NCI-H1694 treated with DMSO at 0.1 percent for 48 hours (cell line): ENCODE measurements at places on chromosomes 3 and 15.

- DNase-seq = no peak
Observed at GRCh38 chr15:79721256-79721655, 175.6 kb downstream of the MTHFS start.

DNA sequence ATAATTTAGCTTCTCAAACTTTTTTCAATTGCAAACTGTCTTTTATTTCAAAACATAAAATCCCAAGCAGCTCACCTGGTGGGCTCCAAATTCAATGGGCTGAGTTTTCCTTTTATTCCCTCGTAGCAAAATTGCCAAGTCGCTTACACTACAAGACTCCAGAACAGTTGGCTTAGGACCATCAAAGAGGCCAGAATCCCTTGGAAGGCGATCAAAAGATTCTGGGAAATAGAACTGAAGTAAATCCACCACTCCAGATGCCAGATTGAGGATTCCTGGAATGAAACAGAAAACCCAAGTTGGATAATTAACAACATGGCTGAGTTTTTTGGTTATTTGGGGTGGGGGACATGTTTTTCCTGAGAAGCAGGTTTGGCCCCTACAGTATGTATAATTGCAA, 87.7 kb upstream of the DCLK3 start:
- no peak for DNase-seq

- DNase-seq = no peak
Observed at GRCh38 chr3:46368569-46368968, 2.2 kb upstream of the CCR5 start.

GRCh38 chr3:160601288-160601687, 35.9 kb upstream of the KPNA4 start:
- no peak for DNase-seq

DNA sequence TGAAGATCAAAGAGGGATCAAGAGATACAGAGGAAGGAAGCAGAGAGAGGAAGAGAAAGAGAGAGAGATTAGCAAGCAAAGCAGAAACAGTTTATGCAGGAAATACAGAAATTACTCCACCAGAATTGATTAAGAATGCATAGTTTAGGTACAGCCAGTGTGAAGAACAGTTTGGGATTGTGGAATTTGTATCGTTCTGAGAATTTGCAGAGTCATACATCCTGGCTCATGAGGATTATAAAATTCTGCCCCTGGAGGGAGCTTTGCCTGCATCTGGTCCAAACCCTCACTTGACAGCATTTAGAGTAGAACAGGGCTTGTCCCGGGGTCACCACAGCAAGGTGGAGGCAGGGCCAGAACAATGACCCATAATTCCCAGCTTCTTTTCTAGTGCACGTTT, 44.1 kb downstream of the MASP1 start:
- no peak for DNase-seq
